Dermis blood vessel endothelial cell (primary cell): ENCODE measurements at places on chromosomes 5 and 9. TPM values are rescaled to one million over a fixed set of nuclear protein-coding genes. Genes with fewer than 3 reads are reported as not detected.

CNTNAP3B gene
- 87.2 and 232 TPM in 2 replicates for total RNA-seq

HRH2 gene
- 0.05 TPM in 1 of 2 replicates, not detected in the other for total RNA-seq

- DNase-seq, result no peak
Observed at GRCh38 chr5:81046041-81046440, 85.9 kb downstream of the RASGRF2 start.

DNA sequence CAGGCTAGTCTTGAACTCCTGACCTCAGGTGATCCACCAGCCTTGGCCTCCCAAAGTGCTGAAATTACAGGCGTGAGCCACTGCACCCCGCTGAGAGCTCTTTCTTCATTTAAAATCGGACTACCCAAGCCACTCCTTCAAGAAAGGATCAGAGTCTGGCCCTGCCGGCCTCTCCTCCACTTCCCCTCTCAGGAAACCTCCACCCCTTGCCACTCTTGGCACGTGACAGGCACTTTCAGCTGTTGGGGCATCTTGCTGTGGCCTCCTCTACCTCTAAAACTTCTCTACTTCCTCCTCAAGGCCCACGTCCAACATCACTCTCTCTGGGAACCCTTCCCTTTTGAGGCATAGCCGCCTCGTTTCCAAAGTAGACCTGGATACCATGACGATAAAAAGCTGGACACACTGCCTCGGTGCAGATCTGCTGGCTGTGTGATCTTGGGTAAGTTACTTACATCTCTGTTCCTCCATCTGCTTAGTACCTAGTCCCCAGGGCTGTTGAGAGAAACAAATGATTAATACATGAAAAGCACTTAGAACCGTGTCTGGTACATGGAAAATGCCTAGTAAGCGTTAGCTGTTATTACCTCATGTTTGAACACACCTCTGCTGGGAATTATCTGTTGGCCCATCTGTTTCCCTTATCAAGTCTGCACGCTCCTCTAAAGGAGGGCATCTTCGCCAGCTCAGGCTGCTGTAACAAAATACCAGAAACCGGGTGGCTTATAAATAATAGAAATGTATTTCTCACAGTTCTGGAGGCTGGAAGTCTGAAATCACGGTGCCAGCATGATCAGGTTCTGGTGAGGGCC, 55.3 kb downstream of the SMIM23 start:
- DNase-seq, result no peak

- DNase-seq, result no peak
Observed at GRCh38 chr9:87271696-87272477, 225.8 kb upstream of the DAPK1 start.

DNA sequence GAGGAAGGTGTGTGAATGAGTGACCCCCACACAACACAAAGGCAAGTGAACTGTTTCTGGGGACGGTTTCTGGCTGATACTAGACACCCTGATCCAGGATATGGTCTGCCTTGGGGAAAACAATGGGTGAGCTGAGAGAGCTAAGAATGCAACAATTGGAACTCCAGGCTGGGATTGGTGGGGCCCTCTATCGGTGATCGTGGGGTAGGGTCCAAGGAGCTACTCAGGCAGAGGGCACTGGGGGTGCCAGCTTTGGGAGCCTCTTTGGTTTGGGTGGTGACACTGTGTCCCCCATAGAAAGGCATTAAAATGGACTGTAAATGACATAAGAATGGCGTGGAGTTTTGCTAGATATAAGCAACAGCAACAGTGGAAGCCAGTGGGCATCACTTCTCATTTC, 439.1 kb downstream of the DMAC1 start:
- no peak for DNase-seq
